Eye (tissue), 1 donor: ENCODE measurements at places on chromosomes 1 and 21.
A peak's percentile ranks its signal among the peaks of the same experiment; 100 is the strongest.

GRCh38 chr1:37825506-37825905 lies 17.5 kb upstream of the YRDC start:
- DNase-seq = no peak

GRCh38 chr1:58443986-58444868 lies 102.3 kb downstream of the OMA1 start:
- no peak for DNase-seq

DNA sequence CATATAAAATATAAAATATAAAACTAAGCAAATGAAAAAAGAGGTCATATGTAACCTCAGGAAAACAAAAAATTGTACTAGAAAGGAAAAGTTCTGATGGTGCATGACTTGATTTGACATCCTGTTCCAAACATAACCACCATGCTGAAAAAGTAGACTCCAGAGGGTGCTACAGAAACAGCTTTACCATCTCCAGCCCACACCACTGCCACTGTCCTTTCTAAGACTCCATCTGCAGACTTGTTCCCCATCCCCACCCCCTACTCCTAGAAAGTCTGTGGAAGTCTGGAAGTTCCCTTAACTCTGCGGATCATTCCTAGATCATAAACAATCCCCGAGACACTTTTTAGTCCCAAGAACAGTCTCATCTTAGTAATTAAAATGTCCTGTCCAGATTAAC lies 20.5 kb downstream of the GLIS1 start:
- no peak for DNase-seq

DNA sequence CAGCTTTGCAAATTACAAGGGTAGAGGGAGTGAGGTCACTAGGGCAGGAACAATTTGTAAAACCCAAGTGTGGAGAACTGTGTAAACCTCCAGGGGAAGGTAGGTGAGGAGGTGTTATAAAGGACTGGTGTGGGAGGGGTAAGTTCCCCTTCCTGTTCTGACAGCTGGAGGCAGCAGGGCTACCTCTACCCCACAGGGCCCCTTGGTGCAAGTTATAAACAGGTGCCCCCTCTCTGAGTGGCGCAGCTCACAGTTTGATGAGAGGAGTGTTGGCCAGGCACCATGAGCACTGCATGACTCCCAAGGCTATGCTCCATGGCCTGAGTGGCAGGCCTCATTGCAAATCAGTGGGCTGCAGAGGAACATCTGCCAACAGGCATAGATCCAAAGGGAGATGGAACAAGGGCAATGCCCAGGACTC lies 41.0 kb downstream of the MFSD2A start:
- DNase-seq = no peak

- no peak for DNase-seq
Measured at GRCh38 chr1:30986755-30987154, 78.2 kb upstream of the SDC3 start.

GRCh38 chr1:200916152-200916551 lies 21.5 kb downstream of the INAVA start:
- DNase-seq = no peak

DNA sequence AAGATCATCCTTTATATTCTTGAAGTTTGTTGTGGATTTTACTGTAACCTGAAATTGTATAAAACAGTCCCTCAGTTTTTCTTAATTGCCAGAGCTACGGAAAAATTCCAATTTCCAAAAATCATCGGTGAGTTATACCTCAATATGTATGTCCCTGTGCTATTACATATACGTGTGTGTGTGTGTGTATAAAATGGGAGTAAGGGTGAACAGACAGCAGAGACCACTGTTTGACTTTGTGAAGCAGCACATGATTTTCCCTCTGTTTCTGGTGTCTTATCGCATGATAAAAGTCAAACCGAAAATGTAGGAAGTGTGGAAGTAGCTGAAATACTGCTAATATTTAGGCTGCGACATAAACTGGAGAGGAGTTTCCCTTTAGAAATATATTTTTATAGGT lies 1.2 kb downstream of the OR2T1 start:
- peak; percentile 0 for DNase-seq

DNA sequence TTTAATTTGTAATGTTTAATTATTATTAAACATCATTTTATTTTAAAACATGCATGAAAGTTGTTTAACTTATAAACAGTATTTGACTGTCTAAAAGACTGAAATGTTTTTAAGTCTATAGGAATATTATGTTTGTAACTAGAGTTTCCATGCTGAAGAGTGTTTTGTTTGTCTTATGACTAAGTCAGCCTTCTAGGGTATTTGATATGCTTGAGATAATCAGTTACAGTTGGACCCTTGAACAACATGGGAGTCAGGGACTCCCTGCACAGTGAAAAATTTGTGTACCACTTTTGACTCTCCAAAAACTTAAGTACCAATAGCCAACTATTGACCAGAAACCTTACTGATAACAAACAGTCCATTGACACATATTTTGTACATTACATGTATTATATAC lies 45.5 kb upstream of the KANK4 start:
- DNase-seq = no peak

GRCh38 chr21:34795175-34795547 lies 126.4 kb downstream of the CLIC6 start:
- peak; percentile 54 for DNase-seq

- no peak for DNase-seq
Measured at GRCh38 chr1:159084152-159084551, 7.6 kb upstream of the AIM2 start.

GRCh38 chr1:154773551-154773950 lies 96.5 kb downstream of the KCNN3 start:
- DNase-seq = no peak

DNA sequence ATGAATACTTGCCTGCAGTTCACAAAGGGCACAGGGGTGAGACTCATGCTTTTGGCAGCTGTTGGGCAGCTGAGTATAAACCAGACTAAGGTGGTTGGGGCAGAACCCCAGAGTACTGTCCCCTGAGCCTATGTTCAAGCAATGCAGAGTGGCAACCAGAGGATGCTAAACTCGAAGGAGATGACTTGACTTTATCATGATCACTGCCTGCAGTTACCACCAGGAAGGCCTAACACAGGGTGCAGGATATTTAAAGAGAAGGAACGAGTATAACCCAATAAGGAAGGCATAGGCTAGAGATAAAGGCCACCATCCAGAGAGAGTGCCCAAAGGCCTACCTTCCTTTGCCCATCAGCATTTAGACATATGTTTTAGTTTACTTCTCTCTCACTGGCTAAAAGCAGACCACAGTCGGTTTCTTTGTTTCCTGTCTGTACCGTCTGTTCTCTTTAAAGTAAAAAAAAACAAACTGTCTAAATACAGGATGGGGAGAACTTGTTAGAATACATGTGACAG lies 83.3 kb downstream of the MPZL1 start:
- no peak for DNase-seq

- peak; percentile 3 for DNase-seq
Measured at GRCh38 chr21:21688889-21689288, 690.7 kb downstream of the NCAM2 start.

- DNase-seq = peak; percentile 78
Measured at GRCh38 chr1:170586321-170587252, 54.6 kb downstream of the GORAB start.

- DNase-seq = no peak
Measured at GRCh38 chr1:145824499-145824842, 471 bp downstream of the POLR3C start.

DNA sequence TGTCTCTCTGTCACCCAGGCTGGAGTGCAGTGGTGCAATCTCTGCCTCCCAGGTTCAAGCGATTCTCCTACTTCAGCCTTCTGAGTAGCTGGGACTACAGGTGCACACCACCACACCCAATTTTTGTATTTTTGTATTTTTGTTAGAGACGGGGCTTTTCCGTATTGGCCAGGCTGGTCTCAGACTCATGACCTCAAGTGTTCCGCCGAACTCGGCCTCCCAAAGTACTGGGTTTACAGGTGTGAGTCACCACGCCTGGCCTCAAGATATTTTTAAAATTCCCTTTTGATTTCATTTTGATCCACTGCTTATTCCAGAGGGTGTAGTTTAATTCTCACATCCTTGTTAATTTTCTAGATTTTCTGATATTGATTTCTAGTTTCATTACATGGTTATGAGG lies 3.8 kb downstream of the IFI44L start:
- no peak for DNase-seq

- no peak for DNase-seq
Measured at GRCh38 chr1:197321811-197322210, 53.8 kb downstream of the CRB1 start.

- no peak for DNase-seq
Measured at GRCh38 chr1:212214325-212214724, 70.9 kb upstream of the PPP2R5A start.

DNA sequence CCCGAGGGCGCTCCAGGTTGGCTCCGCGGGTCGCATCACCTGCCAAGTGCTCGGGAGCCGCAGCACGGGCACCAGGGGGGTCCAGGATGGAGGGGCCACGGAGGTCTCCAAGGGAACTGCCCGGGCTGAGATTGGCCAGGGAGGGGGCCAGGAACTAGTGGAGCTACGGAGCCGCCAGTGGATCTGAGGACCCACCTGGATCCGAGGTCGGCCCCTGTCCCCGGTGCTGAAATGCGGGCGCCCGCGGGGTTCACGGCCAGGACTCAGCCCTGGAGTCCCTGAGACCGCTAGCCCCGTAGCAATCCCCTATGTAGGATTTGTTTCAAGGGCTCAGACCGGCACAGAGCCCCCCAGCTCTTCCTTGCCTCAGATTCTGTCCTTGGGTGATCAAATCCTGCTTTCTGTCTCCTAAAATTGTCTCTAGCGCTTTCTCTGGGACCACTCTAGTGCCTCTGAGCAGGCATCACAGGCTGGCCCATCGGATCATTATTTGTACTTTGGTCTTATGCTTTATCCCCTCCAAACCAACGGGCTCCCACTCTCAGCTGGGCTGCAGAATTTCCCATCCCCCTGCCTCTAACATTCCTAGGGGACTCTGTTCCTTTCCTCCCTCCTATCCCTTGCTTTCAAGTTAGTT lies 27.3 kb downstream of the KIAA2013 start:
- DNase-seq = peak; percentile 40

- DNase-seq = no peak
Measured at GRCh38 chr21:26555540-26556146, 17.4 kb downstream of the CYYR1 start.

GRCh38 chr21:44018813-44019567 lies 6.9 kb downstream of the TRAPPC10 start:
- no peak for DNase-seq

DNA sequence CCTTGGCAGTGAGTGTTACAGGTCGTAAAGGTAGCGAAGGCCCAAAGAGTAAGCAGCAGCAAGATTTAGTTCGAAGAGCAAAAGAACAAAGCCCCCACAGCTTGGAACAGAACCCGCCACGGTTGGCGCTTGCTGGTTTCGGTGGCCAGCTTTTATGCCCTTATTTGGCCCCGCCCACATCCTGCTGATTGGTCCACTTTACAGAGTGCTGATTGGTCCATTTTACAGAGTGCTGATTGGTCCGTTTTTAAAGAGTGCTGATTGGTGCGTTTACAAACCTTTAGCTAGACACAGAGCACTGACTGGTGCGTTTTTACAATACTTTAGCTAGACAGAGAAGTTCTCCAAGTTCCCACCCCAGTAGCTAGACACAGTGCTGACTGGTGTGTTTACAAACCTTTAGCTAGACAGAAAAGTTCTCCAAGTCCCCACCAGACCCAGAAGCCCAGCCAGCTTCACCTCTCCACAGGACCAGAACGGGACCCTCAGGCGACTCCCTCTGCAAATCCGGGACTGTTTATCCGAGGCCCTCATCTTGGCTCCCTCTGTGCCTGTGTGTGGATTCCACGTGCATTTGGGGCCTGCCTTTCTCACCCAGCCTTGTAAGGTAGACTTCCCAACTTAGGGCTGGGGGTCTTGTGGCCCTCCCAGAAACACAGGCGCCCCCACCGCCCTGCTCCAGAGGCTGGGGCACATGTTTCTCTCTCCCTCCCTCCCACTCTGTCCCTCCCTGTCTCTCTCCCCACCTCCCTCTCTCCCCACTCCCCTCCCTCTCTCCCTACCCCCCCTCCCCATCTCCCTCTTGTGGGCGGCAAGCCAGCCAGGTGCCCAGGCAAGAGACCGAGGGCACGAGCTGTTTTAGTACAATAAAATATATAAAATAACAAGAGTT lies 12.6 kb downstream of the FTCD start:
- no peak for DNase-seq

DNA sequence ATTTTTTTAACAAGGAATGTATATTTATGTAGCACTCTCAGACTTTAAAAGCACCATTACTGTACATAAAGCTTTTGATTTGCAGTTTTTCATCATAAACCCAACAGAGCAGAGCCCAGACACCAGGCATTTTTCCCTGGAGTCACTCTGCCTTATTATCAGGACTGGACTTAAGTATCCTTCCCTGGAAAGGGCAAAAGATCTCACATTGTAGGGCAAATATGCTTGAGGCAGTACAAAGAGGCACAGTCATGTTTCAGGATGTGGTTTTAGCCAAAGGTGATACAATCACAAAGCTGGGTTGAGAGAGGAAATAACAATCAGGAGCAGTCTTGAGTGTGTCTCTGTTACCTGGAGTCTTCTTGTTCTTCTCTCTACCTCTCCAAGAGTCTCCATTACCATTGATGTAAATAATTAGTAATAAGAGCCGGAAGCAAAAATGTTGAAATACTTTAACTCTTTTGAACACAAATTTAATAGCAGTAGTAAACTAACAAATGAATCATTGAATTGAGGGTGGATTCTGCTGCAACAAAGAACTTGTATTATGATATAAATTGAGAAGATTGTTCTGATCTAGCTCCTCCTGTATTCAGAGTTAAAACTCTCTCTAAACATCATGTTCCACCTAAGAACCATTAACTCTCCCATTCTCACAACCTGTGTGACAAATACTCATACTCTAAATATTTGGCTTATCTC lies 160.5 kb downstream of the LTN1 start:
- DNase-seq = no peak

DNA sequence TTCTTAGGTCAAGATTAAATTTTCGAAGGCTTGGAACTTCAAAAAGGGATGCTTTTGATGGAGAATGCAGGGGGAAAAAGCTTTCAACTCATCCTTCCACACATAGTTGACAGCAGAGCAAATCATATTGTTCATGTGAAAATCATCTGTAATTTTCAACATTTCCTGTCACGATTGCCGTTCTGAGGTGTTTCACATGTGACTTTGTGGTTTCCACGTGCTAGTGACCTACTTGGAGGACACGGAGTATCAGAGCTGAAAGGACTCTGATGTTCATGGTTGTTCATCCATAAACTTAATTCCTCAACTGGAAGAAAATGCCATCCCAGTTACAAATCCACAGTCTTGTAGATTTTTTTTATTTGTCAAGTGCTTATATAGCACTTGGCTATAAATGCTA lies 79.1 kb downstream of the ZP4 start:
- DNase-seq = no peak
